ENCODE measurements at places on chromosomes 1 and 21.

GRCh38 chr1:36258960-36259344 is 34.7 kb downstream of the THRAP3 start:
- H3K27me3 ChIP-seq = no peaks in the 10 kb centered on the region
- no peak overlapping the region for H3K4me3 ChIP-seq
- peaks cover 64% of the 10 kb centered on the region for H3K36me3 ChIP-seq
- no peak for DNase-seq
- H3K4me1 ChIP-seq = no peaks in the 10 kb centered on the region
- H3K27ac ChIP-seq = no peak overlapping the region

GRCh38 chr1:232951180-232951579 is 769 bp downstream of the NTPCR start:
- DNase-seq = peak; percentile 37
- H3K36me3 ChIP-seq = peaks cover 7% of the 10 kb centered on the region
- H3K4me1 ChIP-seq = peaks cover 37% of the 10 kb centered on the region
- H3K27me3 ChIP-seq = no peaks in the 10 kb centered on the region
- H3K4me3 ChIP-seq = peak overlapping the region; percentile 78

GRCh38 chr1:94793296-94793656 is 26.9 kb upstream of the SLC44A3 start:
- no peaks in the 10 kb centered on the region for H3K36me3 ChIP-seq
- no peak overlapping the region for H3K27ac ChIP-seq
- H3K4me3 ChIP-seq = no peak overlapping the region
- DNase-seq = no peak
- no peaks in the 10 kb centered on the region for H3K27me3 ChIP-seq

- H3K27me3 ChIP-seq = no peaks in the 10 kb centered on the region
- no peak overlapping the region for H3K4me3 ChIP-seq
- H3K4me1 ChIP-seq = no peaks in the 10 kb centered on the region
- DNase-seq = no peak
- H3K27ac ChIP-seq = no peak overlapping the region
- H3K36me3 ChIP-seq = no peaks in the 10 kb centered on the region
These were observed 405.9 kb downstream of the TTLL7 start for GRCh38 chr1:83593073-83593472.

DNA sequence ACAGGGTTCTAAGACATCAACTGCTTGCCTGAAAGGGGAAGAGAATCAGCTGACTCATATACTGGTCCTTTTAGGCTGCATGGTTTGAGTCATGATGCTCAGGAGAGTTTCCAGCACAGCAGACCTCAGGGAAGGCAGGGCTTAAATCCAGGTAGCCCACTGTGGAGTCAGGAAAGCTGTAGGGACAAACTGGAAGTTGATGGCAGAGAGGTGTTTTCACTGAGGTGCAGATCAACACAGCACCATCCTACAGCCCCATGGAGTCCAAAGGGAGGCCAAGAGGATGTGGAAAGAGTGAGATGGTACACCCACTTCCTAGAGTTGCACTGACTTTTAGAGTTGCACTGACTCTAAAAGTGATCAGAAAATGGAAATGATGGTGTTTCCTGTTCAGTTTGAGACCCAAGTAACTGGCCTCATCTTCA is 252.4 kb upstream of the DUSP10 start:
- no peaks in the 10 kb centered on the region for H3K27me3 ChIP-seq
- DNase-seq = no peak
- H3K36me3 ChIP-seq = no peaks in the 10 kb centered on the region
- no peaks in the 10 kb centered on the region for H3K4me1 ChIP-seq

GRCh38 chr1:236907205-236907604 is 97.0 kb downstream of the MT1HL1 start:
- no peaks in the 10 kb centered on the region for H3K36me3 ChIP-seq
- H3K4me3 ChIP-seq = no peak overlapping the region
- H3K4me1 ChIP-seq = no peaks in the 10 kb centered on the region
- H3K27ac ChIP-seq = no peak overlapping the region
- no peak for DNase-seq

GRCh38 chr1:231301990-231302389 is 35.7 kb downstream of the EXOC8 start:
- no peak overlapping the region for H3K4me3 ChIP-seq
- H3K4me1 ChIP-seq = no peaks in the 10 kb centered on the region
- no peak overlapping the region for H3K27ac ChIP-seq

DNA sequence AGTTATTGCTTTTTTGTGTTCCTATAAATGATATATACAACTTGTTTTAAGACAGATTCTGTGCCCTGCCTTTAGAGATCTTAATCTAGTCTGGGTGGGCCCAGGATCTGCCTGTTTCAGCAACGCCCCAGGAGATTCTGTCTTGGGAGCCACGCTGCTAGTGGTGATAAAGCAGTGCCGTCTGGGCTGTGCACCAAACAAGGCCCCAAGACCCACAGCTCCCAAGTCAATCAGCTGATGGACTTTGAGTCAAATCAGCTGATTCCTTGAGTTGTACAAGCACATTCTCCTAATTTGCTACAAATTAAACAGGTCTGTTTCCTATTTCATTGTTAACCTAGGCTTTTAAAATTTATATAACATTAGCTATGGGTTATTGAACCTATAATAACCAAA is 15.7 kb upstream of the SLC44A3 start:
- DNase-seq = no peak
- H3K4me1 ChIP-seq = peaks cover 32% of the 10 kb centered on the region
- no peak overlapping the region for H3K4me3 ChIP-seq
- no peaks in the 10 kb centered on the region for H3K27me3 ChIP-seq
- H3K36me3 ChIP-seq = no peaks in the 10 kb centered on the region

- H3K36me3 ChIP-seq = no peaks in the 10 kb centered on the region
- no peaks in the 10 kb centered on the region for H3K4me1 ChIP-seq
- H3K27ac ChIP-seq = no peak overlapping the region
- no peaks in the 10 kb centered on the region for H3K27me3 ChIP-seq
- no peak for DNase-seq
These were observed 105.9 kb downstream of the GPATCH2 start for GRCh38 chr1:217524787-217525520.
